Renal cortical epithelial cell (primary cell): ENCODE measurements at places on chromosomes 7 and 10. TPM values are rescaled to one million over a fixed set of nuclear protein-coding genes. Genes with fewer than 3 reads are reported as not detected.
A peak's percentile ranks its signal among the peaks of the same experiment; 100 is the strongest.

The CYP2C9 gene
- 0.85 TPM in 1 of 2 replicates, not detected in the other for total RNA-seq

- DNase-seq, result no peak
Measured at GRCh38 chr7:143388491-143389101, 7.5 kb downstream of the ZYX start.

The SCIN gene
- 24.5 and 113 TPM in 2 replicates for total RNA-seq

- peak; percentile 61 for DNase-seq
Measured at GRCh38 chr10:24503461-24504320, 220.0 kb downstream of the ARHGAP21 start.

The ZNF786 gene
- total RNA-seq, result 6.4 and 14.9 TPM in 2 replicates

- DNase-seq, result peak; percentile 99
Measured at GRCh38 chr7:154928136-154929005, 74.6 kb downstream of the PAXIP1 start.

DNA sequence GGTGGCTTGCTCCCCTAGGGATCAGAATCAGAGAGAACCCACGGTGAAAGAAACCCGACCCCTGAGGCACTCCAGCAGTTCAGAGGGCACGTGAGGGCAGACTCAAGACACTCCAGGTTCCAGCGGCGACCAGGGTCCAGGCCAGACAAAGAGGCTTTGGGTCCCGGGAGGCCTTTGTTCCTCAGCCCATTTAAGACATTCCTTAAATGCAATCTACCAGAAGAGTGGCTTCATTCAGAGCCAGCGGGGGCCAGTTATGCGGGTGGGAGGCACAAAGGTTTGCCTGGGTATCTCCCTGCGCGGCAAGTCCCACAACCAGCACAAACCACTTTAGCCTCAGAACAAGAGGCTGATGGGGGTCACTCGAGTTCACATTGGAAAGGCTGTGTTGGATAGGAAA, 53.6 kb downstream of the AFAP1L2 start:
- DNase-seq, result peak; percentile 50

- DNase-seq, result no peak
Measured at GRCh38 chr10:77052593-77052992, 585.0 kb downstream of the KCNMA1 start.

GRCh38 chr7:96198047-96198636, 123.8 kb downstream of the SLC25A13 start:
- DNase-seq, result no peak

DNA sequence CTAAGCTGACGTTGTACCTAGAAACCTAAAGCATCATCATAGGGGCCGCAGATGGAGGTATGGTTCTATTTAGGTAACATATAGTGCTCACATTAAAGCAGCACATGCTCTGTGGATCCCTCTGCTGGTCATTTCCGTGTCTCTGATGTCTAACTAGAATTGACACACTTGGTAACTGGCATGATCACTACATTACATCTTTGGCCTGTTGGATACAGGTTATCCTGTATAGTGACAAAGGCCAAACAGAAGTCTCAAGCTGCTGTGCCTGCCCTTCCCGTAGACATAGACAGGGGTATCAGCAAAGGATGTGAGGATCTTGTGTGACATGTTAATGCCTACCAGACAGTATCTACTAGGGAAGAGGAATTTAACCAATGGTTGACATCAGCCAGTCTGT, 51.2 kb downstream of the KIF5B start:
- peak; percentile 25 for DNase-seq
